Activated CD4-positive, alpha-beta T cell treated with anti-CD3 and anti-CD28 coated beads, Interleukin-2, amount 50 U/mL, for 24 hours (primary cell): ENCODE measurements at places on chromosomes 7 and 10.
A peak's percentile ranks its signal among the peaks of the same experiment; 100 is the strongest.

- DNase-seq, result no peak
Measured at GRCh38 chr10:78382772-78383171, 349.1 kb downstream of the RPS24 start.

DNA sequence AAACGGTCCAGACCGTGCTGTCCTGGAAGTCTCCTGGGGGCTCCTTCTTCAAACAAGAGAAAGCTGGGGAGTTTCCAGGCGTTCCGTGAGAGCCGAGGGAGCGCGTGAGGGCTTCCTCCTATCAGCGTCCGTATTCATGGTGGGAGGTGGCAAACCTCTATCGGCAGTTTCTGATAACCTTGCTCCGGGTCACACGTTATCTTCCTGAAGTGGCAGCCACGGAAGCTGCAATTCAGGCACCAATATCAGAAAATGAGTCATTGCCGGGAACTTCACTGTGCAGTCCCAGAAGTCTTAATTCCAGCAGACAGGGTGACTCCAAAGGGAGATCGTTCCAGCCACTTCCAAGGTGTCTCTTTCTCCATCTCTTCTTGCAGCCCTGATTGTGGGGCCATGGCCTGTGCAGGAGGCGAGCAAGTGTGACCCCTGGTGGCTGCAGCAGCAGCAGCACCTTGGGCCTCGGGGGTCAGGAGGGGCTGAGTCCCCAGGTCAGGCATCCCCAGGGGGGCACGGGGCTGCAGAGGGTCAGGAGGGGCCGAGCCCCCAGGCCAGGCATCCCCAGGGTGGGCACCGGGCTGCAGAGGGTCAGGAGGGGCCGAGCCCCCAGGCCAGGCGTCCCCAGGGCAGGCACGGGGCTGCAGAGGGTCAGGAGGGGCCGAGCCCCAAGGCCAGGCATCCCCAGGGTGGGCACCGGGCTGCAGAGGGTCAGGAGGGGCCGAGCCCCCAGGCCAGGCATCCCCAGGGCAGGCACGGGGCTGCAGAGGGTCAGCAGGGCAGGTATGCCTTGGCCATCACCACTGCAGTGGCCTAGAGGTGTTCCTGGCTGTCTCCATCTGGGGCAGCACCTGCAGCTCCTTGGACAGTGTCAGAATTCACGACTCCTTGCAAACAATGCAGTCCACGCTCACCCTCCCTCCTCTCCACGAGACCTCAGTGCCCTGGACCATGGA, 538.7 kb downstream of the DNAJB6 start:
- DNase-seq, result peak; percentile 21

DNA sequence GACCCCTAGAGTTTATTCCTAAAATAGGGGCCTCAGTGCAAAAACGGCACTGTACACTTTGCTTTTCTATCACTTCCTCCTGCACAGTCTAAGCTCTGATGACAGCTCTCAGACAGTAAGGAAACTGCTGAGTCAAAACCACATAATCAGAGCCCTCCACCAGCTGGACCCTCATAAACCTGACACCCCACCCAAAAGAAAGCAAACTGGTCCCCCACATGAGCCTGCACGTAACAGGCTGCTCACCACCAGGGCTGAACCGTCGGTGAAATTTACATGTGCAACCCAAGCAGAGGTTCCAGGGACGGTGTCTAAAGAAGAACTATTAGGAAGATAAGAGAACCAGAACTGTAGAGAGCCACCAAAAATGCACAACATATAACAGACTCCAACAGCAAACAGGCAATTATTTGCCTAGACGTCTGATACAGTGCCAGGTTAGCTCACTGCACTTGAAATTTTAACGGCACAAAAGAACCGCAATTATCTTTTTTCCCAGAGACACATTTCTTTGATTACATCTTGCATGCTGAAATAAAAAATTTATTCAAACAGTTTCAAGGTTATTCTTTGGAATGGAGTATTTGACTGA, 19.6 kb downstream of the SGMS1 start:
- DNase-seq, result no peak

DNA sequence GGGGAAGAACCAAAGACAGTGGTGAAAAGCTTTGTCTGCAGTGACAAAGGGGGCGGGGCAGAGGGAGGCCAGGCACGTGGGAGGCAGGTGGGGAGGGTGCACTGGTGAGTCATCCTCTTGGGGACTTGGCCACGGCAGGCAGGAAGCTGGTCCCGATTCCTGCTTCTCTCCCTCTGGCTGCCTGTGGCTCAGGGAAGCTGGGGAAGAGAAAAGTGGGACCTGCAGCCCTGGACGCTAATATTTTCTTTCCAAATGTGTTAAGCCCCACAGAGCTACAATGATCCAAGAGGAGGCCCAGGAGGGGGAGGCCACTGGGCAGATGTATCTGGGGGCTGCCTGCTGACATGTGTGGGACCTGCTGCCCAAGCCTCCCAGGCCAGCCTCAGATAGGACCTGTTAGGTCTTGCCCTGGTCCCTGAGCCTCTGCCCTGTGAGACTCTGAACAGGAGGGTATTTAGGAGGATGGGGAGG, 231.8 kb downstream of the KCNMA1 start:
- DNase-seq, result no peak

GRCh38 chr7:18535810-18536415, 40.4 kb downstream of the HDAC9 start:
- DNase-seq, result no peak

DNA sequence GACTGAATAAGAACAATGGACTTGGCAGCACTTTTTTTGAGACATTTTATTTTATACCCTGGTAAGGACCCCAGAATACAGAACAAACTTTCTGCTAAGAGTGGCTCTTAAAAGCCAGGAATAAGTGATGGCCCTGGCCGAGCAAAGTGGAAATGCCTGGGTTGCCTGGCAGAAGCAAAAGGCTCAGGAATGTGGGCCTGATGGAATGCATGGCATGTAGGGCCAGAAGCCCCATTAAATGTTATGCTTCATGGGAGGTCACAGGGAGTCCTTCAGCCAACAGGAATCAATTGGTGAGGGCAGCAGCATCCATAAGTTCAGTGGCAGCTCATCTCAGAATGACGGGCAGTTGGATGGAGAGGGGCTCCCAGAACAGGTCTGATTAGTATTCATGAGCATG, 301.5 kb upstream of the CACNA2D1 start:
- no peak for DNase-seq

GRCh38 chr7:20304366-20304765, 26.3 kb upstream of the ITGB8 start:
- DNase-seq, result no peak

GRCh38 chr10:116490028-116490662, 55.6 kb upstream of the PNLIP start:
- DNase-seq, result no peak

DNA sequence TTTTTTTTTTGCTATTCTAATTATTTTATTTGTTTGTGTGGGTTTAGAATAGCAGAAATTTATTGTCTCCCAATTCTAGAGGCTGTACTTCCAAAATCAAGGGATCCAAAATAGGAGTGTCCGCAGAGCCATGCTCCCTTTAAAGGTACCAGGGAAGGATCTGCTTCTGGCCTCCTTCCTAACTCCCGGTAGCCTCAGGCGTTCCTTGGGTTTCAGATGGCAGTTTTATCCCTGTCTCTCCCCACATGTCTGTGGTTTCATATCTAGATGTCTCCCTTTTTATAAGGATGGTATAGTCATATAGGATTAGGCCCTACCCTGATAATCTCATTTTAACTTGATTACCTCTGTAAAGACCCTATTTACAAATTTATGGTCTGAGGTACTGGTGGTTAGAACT, 48.4 kb downstream of the BMPR1A start:
- no peak for DNase-seq

DNA sequence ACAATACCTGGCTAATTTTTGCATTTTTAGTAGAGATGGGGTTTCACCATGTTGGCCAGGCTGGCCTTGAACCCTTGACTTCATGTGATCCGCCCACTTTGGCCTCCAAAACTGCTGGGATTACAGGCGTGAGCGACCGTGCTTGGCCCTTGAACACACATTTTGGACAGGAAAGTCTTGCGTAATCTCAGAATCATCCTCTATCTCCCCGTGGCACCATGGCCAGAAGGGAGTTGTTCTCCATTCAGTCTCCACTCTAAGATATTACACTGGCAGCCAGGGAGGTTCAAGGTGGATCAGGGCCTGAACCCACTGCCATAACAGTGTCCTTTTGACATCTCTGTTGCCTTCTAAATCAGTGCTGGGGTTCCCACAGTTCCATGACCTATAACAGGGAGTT, 29.2 kb upstream of the GALNTL5 start:
- no peak for DNase-seq

- DNase-seq, result no peak
Measured at GRCh38 chr10:58177362-58177947, 90.2 kb downstream of the IPMK start.

GRCh38 chr10:92846-93245, 42.4 kb upstream of the ZMYND11 start:
- no peak for DNase-seq

- DNase-seq, result no peak
Measured at GRCh38 chr7:111312966-111313365, 222.0 kb downstream of the LRRN3 start.

- DNase-seq, result no peak
Measured at GRCh38 chr10:106557951-106558733, 606.4 kb downstream of the SORCS1 start.

- no peak for DNase-seq
Measured at GRCh38 chr7:36372156-36372555, 17.5 kb upstream of the ANLN start.

DNA sequence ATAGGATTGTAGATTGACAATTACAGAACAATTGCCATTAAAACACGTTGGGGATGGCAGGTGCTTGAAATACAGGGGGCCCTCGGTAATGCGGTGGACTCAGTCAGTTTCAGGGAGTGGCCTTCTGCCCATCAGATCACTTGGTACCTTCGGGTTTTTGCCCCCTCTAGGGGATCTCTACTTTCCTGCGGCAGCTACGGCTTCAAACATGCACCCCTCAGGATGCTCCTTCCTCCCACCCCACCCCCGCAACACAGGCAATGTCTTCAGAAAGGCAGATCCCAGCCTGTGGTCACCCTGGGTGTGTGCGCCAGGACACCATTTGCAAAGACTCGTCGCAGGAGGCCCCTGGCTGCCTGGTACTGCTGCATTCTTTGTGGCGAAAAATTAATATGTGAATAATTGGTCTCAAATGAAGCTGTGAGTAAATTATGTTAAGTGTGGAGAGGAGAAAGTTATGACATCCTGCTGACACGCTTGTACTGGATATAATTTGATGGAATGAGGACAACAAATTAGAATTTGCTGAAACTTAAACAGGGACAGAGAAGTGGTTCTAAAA, 431.0 kb upstream of the MKI67 start:
- DNase-seq, result no peak

DNA sequence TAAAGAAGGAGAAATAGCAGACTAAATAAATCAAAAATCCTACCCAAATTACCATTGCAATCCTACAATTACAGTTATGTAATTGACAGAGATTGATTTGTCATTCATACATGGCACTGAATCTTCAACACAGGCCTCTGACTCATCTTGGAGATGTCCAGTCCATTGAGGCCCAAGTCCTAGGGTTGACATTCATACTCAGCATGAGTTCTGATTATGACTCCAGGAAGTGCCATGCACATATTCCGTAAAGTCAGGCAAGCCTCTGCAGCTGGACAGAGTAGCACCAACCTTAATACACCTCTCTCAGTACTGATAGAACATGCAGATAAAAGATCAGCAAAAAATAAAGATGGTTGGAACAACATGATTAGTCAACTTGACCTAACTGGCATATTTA, 353.7 kb upstream of the NFE2L3 start:
- DNase-seq, result no peak

DNA sequence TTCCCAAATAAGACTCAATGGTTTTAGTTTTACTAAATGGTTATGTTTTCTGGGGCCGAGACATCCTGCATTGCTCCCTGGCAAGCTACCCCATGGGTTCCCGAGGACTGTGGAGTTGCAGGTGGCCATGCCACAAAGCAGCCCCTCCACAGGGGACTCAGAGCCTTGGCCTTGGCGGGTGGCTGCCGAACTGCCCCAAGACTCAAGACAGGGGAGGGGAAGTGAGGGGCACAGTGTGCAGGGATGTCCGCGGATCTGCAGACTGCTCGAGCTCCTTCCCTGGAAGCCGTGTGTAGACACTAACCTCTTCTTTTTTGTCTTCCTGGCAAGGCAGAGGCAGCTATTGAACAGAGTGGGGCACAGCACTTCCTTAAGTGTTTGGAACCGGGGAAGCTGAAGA, 154.6 kb downstream of the EBF3 start:
- no peak for DNase-seq

DNA sequence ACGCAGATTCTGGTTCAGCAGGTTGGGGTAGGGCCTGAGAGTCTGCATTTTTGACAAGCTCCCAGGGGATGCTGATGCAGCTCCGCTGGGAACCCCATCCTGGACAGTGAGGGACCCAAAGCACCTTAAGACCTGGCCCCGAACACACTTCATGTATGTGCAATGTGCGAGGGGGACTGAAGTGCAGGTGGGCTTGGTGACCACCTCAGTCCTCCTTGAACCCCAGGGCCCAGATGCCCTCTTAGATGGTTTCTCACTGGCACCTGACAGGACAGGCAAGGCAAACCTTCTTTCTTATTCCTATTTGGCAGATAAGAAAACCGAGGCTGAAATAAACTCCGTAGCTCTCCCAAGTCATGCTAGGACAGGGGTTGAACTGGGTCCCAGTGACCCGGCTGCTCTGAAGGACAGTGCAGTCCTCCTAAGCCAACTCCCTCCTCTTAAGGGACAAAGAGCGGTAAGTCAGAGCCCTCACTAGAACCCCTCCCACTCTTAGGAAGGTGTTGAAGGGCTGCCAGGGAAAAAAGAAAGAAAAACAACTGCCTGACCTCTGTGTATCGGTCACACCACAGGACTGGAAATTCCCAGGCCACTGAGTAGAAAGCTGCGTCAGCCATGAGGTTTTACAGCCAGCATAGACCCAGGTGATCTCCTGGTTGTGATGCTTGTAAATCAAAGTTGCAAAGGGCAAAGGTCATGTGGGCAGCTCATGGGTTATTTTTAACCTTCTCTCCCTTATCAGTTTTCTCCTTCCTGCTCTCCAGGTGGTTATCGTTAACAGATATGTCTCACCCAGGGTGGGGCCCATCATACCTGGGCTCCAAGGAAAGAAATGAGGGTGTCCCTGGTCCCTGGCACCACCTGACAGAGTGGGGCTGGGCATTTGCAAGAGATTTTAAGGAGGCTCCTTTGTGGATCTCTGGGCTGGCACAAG, 90.9 kb upstream of the SMNDC1 start:
- no peak for DNase-seq

DNA sequence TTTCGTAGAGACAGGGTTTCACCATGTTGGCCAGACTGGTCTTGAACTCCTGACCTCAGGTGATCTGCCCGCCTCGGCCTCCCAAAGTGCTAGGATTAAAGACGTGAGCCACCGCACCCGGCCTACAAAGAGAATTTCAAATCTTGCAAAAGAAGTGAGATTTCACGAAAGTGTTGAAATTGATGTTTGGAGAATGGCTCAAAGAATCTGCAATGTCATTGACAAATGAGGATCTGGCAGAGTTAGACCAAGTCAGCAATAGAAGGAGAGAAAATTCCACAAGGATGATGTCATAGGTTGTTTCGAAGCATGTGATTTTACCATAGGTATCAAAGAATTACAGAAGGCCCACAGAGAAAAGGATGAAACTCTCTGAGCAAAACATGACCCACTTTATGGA, 71.7 kb downstream of the LYZL2 start:
- DNase-seq, result no peak

- DNase-seq, result no peak
Measured at GRCh38 chr7:95104739-95105138, 197.3 kb downstream of the PPP1R9A start.
